ENCODE measurements at places on chromosomes 6 and 20.

GRCh38 chr20:63427724-63428330 lies 44.6 kb downstream of the KCNQ2 start:
- no peak for DNase-seq

GRCh38 chr6:155629652-155630051 lies 174.0 kb upstream of the NOX3 start:
- DNase-seq, result no peak

DNA sequence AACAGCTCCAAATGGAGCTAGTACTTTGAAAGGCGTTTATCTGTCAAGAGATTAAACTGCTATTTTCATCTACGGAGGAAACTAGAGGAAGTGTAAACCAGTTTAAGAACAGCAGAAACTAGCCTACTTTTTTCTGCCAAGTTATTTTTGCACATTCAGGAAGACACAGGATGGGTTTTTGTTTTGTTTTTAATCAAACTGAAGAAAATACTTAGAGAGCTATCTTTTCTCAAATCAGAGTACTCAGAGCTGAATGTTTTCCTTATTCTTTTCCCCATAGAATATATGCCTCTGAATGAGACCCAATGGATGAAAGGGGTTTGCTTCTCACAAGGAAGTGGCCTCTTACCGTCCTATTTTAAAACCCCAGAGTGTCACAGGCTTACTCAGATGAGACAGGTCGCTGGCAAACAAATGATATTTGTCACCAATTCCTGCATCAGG lies 538.5 kb downstream of the CD83 start:
- no peak for DNase-seq

- no peak for DNase-seq
Measured at GRCh38 chr20:32922466-32922865, 63.7 kb downstream of the EFCAB8 start.

DNA sequence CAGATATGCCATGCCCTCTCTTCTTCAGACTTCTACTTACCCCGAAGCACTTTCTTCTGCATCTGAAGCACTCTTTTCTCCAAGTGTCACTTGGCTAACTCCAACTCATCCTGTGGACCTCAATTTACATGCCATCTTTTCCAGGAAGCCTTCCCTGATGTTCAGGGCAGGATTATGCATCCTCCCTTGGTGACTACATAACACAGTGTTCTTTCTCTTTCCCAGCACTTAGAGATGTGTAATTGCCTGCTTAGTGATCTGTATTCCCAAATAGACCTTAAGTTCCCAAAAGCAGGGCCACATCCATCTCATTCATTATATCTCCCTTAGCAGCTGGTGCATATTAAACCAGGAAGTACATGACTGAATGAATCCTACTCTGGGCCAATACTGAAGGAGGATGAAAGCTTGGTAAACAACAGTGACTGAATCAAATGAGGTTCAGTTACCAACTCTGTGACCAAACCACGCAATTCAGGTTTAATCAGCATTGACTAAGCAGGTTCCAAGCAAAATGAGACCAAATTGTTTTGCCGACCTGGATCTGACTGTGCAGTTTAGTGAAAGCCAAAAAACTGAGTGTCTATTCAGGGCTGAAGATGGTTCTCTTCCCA lies 121.4 kb upstream of the TCF21 start:
- no peak for DNase-seq

DNA sequence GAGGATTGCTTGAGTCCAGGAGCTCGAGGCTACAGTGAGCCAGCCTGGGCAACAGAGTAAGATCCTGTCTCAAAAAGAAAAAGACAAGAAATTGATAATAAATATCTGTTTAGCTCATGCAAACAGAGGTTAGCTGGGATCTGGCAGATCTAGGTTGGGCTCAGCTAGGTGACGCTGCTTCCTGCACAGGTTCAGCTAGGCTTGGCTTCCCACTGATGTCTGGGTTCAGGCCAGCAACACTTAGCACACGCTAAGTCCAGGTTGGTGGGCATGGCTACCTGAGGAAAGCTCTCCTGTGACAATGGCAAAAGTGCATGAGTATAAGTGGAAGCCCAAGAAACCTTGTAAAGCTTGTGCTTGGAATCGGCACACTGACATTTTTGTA lies 48.7 kb downstream of the RIN2 start:
- no peak for DNase-seq

DNA sequence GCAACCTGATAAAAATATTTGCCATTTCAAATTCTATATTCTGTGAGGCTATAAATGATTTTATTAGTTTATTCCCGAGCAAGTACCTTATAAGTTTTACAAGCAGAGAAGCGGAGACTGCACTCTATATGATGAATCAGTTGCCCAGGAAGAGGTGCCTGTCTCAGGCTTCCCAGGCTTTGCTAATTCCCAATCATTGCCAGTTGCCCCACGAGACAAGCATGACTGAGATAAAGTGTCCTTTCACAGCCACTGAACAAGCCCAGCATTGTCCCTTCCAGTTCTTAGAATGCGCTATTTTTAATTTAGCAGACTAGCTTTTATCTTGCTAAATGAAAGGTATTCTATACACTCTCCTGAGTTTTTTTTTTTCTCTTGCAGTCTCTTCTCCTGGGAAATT lies 260.7 kb downstream of the ALDH8A1 start:
- no peak for DNase-seq

DNA sequence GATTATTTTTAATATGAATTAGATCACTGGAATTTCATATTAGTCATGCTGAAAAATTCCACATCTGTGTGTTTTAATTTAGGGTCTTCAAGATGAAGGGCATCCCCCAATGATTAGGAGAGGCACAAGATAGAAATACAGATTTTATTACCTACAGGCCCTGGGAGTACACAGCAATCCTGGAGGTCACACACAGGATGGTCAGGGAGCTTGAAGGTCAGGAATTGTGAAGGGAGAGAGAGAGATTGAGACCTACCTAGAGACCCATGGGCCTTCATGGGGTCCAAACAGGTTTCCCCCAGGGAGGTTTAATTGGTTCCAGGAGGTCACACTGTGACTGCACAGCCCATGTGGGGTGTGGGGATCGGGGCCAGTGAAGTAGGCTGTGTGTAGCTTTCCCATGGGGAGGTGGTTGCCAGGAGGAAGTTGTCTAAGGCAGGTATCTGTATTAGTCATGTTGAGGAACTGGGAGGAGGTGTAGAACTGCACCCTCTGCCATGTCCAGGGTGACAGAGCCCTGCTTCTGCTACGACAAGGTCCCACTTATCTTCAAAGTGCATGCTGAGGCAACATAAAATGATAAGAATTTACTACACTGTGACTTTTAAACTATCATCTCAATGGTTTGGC lies 18.3 kb downstream of the SNX9 start:
- no peak for DNase-seq

DNA sequence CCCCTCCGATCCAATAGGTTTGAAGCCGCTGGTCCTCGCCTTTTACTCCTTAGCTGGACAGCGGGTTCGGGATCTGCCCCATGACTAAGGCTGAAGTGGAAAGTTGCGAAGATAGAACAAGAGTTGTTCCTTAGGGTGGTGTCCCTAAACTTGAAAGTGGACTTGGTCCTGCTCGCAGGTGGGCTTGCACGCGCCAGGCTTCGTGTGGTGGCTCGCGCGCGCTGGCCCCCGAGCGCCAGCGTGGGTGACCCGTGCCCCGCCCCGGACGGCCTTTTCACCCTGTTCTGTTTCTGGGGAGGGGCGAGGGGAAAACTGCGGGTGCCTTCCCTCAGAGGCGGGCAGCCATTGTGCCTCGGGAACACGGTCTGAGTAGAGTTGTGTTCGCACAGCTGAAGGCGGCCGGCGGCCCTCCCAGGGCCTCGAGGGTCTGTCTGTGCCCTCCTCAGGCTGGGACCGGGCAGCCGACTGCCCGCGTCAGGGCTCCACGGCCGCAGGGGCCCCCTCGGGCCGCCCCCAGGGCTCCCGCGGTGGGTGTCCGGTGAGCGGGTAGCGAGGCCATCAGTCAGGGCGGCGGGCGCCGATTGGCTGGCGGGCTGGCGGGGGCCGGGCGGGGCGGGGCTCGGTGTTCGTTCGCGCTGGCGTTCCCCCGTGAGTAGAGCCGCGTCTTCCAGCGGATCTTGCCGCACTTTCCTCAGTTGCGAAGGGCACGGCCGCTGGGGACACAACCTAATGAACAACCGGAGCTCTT lies 33.0 kb downstream of the RREB1 start:
- DNase-seq, result peak; percentile 100

- no peak for DNase-seq
Measured at GRCh38 chr20:1119128-1119505, 715 bp downstream of the PSMF1 start.

GRCh38 chr6:6420107-6420506 lies 99.6 kb upstream of the F13A1 start:
- no peak for DNase-seq

GRCh38 chr6:112413780-112414179 lies 66.7 kb downstream of the RFPL4B start:
- no peak for DNase-seq

- DNase-seq, result peak; percentile 90
Measured at GRCh38 chr6:111589366-111589765, 16.3 kb downstream of the TRAF3IP2 start.

DNA sequence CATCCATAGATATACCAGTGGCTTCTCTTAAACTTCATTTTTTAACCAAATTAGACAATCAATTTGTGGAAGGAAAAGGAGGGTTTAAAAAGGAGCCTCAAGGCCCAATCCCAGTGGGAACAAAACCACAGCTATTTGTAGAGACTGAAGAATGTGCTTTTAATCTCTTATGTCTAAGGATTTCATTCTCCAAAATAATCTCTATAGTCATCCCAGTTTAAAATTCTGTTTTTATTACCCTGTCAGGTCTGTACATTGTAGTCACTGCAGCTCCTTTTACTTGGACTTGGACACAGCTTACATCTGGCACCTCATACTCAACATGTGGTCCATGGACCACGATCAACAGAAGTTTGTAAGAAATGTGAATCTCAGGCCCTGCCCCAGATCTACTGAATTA lies 152.1 kb upstream of the STMND1 start:
- DNase-seq, result peak; percentile 8

DNA sequence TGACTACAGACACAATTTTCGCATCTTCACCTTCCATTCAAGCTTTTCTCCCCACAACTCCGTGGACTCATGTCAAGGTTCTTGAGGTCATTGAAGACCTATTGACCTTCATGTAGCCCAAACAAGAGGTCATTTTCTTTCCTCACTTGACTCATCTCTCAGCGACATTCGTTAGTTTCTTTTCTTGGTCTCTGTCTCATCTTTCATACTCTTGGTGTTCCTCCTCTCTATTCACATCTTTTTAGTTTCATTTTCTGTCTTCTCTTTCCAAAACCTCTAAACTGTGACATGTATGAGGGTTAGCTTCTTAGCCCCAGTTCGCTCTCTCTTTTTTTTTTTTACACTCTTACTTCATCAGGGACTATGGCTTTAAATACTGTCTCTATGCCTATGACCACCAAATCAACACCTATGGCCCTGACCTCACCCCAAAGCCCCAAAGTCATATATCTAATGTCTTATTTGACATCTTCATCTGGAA lies 128.6 kb upstream of the BACH2 start:
- DNase-seq, result no peak

DNA sequence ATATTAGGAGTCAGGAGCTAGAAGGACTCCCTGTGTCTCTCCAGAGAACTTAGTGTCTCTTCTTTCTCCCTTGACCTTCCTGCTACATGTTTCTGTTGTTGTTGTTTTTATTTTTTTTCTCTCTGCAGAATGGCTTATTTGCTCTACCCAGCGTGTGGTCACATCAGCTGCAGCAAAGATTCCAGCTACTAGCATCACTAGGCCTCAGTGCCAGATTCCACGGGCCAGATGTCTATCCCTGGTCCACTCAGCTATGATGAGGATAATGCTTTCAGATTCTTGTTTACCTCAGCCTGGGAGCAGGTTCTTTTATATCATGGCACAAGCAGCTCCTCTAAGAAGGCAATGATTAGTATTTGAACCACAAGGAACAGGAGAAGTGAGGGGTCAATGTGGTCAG lies 110.0 kb downstream of the PLCB1 start:
- no peak for DNase-seq

- no peak for DNase-seq
Measured at GRCh38 chr6:116189472-116189871, 63.5 kb upstream of the COL10A1 start.

GRCh38 chr6:31145386-31145785 lies 6.5 kb upstream of the PSORS1C2 start:
- no peak for DNase-seq

GRCh38 chr6:55040102-55040848 lies 134.0 kb upstream of the HCRTR2 start:
- DNase-seq, result no peak

DNA sequence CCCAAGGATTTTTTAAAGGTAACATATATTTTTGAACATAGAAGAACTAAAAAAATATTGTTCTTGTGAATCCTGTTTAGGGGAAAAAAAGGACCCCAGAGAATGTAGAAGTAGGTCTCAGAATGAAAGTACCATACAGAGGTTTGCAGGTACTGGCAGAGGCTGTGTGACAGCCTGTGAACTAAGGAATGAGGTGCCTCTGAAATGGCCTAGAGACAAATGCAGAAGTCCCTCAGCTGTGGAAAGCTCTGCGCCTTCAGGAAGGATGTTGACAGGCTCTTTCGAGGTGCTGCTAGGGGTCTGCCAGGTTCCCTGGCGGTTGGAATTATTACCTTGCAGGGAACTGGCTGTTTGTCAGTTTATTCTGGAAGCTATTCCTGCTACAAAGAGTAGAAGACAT lies 8.6 kb upstream of the TUBB2B start:
- no peak for DNase-seq

DNA sequence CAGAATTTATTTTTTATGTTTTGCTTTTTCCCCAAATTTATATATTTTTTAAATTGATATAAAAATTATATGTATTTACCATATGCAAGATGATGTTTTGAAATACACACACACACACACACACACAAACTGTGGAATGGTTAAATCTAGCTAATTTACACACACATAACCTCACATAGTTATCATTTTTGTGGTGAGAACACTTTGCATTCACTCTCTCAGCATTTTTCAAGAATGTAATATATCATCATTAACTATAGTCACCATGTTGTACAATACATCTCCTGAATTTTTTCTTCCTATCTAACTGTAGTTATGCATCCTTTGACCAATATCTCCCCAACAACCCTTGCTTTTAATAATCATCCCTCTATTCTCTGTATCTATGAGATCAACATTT lies 52.2 kb downstream of the GFRAL start:
- no peak for DNase-seq

DNA sequence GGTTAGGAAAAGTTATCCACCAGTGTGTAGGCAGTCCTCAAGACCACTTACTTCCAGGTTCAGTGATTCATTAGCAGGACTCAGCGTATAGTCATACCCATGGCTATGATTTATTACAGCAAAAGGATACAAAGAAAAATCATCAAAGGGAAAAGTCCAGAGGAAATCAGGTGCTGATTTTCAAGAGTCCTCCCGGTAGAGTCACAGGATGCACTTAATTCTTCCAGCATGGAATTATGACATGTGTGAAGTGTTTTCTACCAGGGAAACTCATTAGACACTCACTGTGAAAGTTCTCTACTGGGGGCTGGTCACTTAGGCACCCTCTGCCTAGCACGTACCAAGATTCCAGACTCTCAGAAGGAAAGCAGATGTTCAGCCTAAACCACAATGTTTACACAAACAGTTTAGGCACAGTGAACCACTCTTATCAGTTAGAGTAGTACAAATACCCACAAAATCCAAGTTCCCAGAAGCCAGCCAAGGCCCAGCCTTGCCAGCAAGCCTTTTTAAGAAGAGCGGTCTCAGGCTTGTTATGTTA lies 10.2 kb downstream of the WFDC3 start:
- DNase-seq, result peak; percentile 76

All from MG63 (cell line).